ENCODE measurements at places on chromosomes 16 and 17.

- no peak for DNase-seq
Measured at GRCh38 chr16:67364600-67365235, 28.6 kb downstream of the TPPP3 start.

- DNase-seq, result no peak
Measured at GRCh38 chr17:77425791-77426641, 285.2 kb downstream of the SEC14L1 start.

- DNase-seq, result no peak
Measured at GRCh38 chr17:73283841-73284282, 22.2 kb upstream of the CPSF4L start.

GRCh38 chr17:3398310-3398709 is at the start of gene OR1E1:
OR1E1 (minus strand) TSS chr17:3398410; CDS start chr17:3398410, 0 bp downstream.
- no peak for DNase-seq

DNA sequence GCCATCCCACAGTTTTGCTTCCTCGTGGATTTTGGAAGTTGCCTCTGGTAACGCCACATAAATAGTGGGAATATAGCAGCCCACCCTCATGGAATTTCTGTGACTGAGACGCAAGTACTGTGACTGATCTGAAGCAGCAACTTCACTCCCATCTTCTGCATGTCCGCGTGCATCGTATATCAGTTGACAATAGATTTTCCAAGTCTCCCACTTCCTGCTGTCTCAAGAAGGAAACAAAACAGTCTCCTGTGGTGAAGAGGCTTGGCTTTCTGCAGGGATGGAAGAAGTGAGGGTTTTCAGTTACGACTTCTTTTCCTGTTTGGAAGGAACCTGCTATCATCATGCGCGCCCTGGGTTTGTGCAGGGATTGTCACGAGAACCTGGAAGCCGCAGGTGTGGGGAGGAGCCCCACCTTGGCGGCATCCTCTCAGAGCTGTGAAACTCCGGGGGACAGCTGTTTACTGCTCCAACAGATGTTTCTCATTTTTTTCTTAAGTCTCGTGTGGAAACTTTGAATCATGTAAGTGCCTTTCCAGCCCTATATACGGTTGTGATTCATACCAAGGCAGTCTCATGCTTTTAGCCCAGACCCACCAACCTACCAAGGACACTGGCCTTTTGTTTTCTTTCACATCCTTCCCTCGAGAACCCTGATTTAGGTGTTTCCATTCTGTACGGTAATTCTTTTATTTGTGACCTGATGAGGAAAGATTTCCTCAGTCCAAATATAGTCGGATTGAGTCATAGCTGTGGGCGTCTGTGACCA is 57.5 kb downstream of the WIPI1 start:
- DNase-seq, result peak; percentile 88

- no peak for DNase-seq
Measured at GRCh38 chr16:65142276-65142675, 20.4 kb upstream of the CDH11 start.

DNA sequence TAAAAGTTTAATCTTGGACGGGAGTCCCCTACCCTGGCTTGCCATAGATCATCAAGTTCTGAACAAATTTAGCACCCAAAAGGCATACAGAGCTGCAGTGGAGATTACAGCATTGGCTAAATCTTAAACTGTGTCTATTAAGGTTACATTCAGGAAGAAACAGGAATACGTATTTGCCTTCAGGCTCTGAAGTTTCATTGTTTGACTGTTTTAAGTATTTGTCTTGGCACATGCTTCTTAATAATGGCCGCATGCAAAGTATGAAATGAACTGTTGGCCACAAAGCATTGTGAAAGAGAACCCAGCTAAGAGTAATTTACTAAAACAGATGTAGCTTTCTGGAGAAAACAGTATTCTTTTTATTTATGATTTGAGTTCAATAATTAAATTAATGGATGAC is 63.9 kb upstream of the CNEP1R1 start:
- DNase-seq, result no peak

GRCh38 chr17:80717720-80718083 is 173.1 kb downstream of the RPTOR start:
- DNase-seq, result no peak

- DNase-seq, result no peak
Measured at GRCh38 chr17:68006797-68007196, 10.5 kb upstream of the C17orf58 start.

GRCh38 chr17:77748436-77748835 is 210.1 kb upstream of the TNRC6C start:
- no peak for DNase-seq

DNA sequence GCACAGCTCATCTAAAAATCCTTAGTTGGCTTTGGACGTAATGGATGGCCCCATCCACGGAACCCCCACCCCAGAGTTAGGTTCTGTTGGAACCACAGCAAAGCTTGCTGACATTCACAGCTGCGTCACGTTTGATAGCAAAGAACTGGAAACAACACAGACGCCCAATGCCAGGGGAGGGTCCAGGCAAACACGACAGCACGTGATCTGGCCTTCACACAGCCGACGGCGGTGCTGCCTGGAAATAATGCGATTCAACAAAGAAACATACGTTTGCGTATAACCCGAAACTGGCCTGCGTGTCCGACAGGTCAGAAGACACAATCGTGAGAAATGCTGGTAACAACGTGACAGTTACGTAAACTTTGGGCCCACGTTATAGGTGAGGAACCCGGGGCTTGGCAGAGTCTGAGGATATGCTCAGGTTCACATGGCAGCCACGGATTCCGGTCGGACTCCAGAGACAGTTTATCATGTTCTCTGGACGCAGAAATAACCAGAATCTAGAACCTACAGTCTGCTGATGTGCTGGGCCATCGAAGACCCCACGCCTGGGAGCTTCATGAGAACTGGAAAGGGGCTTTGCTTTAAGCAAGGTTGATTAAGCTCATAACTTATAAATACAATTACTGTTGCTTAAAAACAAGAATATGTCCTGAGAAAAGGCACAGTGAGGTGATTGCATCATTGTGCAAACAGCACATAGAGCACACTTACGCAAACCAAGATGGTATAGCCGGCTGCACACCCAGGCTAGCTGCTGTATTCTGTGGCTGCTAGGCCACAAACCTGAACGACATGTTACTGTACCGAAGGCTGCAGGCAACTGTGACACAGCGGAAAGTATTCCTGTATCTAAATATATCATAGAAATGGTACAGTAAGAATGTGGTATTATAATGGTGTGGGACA is 70.4 kb downstream of the RPH3AL start:
- no peak for DNase-seq

DNA sequence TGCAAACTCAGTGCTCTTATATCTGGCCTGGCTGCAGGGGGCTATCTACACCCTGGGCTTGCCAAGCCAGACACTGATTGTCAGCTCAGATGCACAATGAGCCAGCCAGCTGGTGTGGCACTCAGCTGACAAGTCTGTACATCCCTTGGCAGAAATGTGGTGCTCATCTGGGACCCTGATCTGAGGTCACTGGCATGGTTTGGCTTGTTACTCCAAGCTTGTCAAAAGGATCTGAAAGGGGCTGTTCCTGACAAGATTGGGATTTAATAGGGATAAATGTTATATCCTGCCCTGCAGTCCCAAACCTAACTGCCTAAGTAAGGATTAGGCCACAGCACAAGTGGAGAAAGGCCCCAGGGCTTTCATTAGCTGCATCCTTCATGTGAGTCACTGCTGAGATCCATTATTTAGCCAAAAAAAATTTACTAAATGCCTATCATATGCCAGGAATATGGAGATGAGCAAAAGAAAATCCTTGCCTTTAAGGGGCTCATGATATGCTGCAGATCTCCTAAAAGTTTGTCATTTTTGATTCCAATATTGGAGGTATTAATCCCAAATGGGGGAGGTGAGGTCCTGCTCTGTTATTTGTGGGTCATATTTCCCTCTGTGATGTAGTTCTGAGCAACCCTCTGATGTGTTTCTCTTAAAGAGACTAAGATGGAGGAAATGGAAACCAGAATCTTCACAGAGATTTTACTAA is 6.3 kb downstream of the SLC6A2 start:
- no peak for DNase-seq

- DNase-seq, result no peak
Measured at GRCh38 chr17:13273806-13274205, 256.0 kb upstream of the ELAC2 start.

- no peak for DNase-seq
Measured at GRCh38 chr16:71426069-71426879, 15.6 kb downstream of the TLE7 start.

All from inflammatory macrophage (primary cell).